ENCODE measurements at places on chromosomes 1 and 21.

DNA sequence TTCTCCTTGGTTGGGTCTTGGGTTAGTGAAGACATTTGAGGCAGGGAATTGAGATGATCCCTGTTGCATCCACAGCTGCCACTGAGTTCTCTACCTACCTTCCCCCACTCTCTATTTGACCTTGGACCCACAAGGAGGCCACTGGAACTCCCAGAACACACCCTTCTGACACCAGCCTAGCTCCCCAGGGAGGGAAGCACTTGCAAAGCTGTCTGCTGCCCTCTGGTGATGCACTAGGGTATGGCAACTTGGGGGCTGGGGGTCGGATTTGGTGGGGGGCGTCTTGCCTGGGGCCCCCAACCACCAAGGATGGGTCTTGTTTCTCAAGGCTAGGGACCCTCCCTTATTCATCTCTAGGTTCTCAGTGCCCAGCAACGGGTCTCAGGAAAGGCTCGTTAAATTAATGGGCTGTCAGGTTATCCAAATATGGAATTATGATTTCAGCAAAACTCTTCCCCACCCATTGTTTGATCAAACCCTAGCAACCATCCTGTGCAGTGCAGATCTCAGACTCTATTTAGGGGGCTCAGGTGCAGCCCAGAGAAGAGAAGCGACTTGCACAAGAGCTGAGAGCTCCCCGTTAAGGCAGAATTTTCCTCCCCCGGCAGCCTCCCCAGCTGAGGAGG is 177.8 kb upstream of the KLHDC7A start:
- no peak for DNase-seq

GRCh38 chr1:13807209-13807608 is 107.2 kb downstream of the PRDM2 start:
- DNase-seq = peak; percentile 26

- DNase-seq = no peak
Observed at GRCh38 chr1:85938829-85939228, 217.7 kb downstream of the COL24A1 start.

DNA sequence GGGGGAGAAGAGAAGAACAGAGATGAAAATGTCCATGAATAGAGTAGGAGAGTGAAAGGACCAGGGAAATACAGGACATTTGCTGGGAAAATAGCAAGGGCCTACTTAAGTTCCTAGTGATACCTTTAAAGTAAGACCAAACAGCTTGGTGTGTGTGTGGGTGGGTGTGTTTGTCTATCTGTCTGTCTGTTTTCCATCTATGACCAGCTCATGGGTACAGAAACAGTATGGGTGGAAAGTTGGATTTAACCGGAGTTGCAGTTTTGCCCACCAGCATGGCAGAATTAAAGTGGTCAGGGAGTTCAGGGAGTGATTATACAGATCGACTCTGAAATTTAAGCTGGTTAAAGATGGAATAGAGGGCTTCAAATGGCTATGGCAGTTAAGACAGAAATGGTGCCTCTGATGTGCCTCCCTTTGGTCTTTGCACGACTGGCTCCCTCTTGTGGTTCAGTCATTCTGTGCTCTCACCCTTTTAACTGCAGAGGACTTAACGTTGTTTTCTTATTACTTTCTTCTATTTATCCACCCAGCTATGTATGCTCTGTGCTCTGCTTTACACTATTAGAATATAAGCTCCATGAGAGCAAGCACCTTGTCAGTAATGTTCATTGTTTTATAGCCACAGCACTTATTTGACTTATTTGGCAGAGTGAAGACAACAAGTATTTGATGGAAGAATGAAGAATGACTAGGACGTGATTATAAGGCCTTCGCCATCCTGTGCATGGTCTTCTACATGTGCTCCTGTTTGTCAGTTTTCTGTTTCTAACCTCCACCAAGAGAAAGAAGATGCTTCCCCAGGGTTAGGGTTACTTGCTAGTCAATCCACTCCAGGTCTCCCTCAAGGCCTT is 72.7 kb upstream of the AK4 start:
- peak; percentile 74 for DNase-seq

- no peak for DNase-seq
Observed at GRCh38 chr1:203096566-203096965, 10.8 kb upstream of the MYOG start.

DNA sequence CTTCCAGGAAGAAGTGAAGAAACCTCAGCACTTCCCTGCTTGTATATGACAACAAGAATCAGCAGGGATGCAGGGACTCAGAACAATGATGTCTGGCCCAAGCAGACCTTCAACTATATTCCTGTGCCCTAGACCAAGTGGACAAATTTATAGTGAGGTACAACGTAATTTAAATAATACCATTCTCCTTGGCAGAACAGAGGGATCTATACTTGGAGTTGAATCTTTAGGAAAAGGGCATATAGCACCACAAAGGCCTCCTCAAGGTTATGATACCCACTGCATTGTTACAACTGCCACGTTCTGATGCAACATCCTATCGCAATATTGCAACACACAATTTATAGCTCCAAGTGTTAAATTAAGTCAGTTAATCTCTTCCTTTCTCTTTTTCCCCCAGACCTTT is 29.1 kb upstream of the GFI1 start:
- DNase-seq = no peak

GRCh38 chr1:116817582-116818064 is 63.4 kb downstream of the CD2 start:
- DNase-seq = peak; percentile 67

GRCh38 chr21:27802816-27803475 is 836.1 kb upstream of the ADAMTS5 start:
- peak; percentile 57 for DNase-seq

DNA sequence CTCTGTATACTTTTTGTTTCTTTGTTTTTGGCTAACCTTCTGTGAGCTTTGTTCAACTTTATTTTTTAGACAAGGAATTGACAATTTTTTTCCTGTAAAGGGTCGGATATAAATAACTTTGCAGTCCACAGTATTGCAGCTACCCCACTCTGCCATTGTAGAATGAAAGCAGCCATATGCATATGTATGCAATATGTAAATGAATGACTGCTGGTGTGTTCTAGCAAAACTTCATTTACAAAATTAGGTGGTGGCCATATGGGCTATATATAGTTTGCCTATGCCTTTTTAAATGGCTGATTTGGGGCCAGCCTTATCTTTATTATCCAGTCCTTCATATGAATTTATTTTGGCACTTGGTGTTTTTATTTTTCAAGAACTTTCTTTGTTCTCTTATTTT is 18.0 kb upstream of the SNRPE start:
- DNase-seq = no peak

DNA sequence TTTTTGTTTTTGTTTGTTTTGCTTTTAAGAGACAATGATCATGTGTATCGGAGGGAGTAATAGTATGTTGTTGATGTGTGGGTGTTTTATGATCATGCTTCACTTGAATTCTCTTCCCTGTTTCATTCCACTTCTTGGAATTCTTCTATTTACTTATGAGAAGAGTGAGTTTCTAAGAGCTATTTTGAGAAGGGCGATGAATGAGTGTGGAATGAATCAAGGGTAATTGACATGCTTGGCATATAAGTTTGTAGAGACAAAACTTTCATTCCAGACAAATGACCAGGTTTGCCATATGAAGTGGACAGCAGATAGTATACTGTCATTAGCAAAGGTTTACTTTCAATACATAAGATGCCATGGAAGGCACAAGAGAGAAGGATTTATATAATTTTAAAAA is 42.3 kb upstream of the PDC start:
- no peak for DNase-seq

DNA sequence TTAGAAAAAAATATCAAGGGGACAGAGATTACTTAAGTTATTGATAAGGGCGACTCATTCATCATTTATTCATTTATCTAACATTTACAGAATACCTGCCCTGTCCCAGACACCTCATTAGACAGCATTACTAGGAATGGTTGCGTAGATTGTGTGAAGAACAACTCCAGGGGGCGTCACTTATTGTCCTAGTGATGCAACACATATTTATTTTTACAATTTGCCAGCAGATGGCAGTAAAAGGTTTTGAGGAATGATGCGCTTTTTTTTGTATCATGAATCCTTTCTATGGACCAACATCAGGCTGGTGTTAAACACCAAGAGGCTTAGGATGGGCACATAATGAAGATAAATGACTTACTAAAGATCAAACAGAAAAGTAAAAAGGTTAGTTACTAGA is 5.5 kb downstream of the NCAM2 start:
- peak; percentile 61 for DNase-seq

- no peak for DNase-seq
Observed at GRCh38 chr21:24272521-24272938, 1334.8 kb downstream of the MRPL39 start.

DNA sequence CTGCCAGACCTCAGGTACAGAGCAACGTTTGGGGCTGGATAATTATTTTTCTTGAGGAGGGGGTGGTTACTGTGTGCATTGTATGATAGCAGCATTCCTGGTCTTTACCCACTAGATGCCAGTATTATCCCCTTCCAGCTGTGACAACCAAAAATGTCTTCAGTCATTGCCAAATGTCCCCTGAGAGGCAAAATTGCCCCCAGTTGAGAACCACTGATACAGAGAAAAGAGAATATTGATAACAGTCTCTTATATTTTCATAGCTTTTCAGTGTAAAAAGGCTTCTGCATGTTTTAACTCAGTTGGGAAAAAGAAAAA is 51.8 kb upstream of the SYT14 start:
- no peak for DNase-seq

DNA sequence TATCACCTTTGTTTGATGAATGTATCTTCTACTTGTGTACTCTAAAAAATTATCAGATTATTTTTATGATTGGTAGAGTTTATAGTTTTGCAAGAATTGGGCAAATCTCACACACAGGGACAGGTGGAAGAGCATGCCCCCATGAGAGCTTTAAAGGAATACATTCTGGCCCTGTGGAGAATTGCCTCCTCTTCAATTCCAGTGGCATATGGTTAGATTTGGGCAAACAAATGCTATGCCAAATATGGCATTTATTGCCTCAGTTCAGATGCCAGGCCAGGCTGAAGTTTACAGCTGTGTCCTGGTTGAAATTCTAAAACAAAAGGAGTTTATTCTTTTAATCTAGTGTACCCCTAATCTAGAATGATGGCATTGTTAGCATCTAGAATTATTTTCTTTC is 162.4 kb upstream of the CACYBP start:
- no peak for DNase-seq

- DNase-seq = no peak
Observed at GRCh38 chr1:25369241-25369640, 31.1 kb downstream of the TMEM50A start.

GRCh38 chr1:240803151-240803550 is 191.2 kb upstream of the GREM2 start:
- no peak for DNase-seq

DNA sequence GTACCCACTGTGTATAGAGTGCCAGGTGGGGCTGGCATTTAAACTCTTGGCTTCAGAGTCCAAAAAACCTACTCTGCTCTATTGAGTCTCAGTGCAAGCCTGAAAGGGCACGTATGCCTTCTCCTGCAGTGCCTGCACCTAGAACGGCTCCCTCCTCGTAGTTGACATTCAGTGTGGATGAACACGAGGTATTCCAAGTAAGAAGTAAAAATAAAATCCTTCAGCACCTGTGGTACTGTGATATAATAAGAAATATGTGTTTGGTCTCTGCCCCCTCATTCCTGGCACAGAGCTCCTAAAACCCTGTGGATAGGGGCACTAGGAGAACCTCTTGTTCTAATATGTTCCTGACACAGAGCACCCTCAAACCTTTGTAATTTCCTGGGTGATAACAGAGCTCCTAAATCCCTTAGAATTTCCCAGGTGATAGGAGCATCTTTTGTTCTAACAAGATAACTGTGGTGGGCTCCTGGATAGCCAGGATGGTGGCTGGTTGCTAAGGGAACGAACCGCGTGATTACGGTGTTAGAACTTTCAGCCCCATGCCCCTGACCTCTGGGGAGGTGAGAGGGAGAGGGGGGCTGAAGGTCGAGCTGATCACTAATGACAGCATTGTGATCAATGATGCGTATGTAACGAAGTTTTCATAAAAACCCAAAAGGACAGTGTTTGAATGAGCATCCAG is 16.8 kb downstream of the UCK2 start:
- no peak for DNase-seq

DNA sequence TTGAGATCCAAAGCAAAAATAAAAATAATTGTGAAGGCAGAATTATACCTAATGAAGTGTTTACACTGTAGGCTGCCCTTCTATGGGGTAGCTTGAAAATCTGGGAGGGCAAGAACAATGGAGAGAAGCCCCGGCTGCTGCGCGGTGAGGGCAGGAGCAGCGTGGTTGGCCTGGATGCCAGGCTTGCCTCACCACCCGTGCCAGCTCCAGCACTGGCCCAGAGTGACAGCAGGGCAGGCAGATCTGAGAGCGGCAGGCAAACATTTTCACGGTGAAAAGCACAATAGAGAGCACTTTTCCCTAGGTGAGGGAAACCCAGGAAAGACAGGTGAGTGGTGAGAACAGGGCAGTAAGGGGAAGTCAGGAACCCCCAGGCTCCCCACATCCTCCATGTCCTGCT is 1.4 kb downstream of the PROK1 start:
- DNase-seq = no peak

DNA sequence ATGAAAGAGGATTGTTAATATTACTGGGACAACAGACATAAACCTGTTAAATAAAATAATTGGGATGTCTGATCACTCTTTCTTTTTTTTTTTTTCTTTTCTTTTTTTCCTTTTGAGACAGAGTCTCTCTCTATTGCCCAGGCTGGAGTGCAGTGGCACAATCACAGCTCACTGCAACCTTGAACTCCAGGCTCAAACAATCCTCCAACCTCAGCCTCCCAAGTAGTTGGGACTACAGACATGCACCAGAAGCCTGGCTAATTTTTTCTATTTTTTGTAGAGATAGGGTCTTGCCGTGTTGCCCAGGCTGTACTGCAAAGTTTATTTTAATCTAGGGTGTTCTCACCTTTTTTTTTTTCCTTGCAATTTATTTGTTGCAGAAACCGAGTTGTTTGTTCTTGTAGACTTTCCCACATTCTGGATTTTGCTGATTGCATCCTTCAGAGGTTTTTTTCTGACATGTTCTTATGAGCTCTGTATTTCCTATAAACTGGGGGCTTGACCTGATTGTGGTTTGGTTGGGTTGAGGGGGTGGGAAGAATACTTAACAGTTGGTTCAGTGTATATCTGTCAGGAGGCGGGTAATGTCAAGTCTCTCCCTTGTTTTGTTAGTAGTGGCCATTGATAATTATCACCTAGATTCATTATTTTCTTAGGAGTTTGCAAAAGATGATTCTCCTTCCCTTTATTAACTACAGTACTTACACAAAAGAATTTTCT is 125.2 kb downstream of the MAST2 start:
- DNase-seq = no peak

- no peak for DNase-seq
Observed at GRCh38 chr1:151221616-151222015, 23.3 kb downstream of the PIP5K1A start.

- no peak for DNase-seq
Observed at GRCh38 chr1:202113690-202114300, 8.9 kb upstream of the GPR37L1 start.

DNA sequence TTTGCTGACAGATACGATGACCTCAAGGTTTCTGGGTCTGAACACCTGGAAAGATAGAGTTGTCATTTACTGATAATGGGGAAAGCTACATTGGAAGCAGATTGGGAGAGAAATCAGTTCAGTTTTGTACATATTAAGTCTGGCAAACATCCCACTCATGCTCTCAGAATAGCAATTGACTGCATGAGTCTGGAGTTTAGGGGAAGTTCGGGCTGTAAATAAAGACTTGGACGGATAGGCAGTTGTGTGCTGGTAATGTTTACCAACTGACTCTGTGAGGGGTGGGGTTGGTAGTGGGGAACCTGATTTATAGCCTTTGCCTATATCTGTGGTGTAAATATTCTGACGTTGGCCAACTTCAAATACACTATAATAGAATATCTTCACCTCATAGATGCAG is 4.0 kb downstream of the H6PD start:
- DNase-seq = peak; percentile 84
